ENCODE measurements at places on chromosomes 11 and 22.

DNA sequence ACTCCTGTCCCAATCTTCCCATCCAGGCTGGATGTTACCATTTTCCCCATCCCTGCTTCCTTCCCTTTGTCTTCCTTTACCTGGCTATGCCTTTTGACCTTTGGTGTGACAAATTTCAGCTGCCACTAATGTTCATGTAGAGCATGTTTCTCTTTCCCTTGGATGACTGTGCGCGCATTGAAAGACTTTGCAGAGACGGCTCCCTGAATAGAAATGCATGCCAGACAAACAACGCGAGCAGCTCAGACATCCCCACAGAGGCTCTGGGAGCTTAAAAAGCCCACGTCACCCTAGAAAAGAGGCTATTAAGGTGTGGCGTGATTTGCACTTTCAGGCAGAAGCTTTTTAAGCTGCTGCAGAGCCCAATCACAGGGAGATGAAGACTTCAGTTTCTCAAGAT lies 202.0 kb downstream of the NTM start:
- no peak for DNase-seq

DNA sequence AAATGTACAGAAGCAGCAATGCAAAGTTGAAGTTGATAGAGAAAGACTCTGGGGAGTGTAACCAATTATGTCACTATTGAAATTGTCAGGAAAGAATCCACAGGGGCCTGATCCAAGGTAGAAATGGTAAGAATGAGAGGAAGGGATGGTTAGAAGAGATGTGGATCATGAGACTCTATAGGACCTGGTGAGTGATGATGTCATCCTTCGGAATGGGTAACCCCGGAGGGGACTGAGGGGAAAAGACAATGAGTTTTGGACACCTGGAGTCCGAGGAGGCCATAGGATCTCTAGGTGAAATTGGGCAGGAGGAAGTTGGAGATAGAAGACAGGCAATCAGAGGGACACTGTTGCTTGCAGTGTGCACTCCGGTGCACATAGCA lies 6.3 kb upstream of the TIMP3 start:
- DNase-seq, result no peak

DNA sequence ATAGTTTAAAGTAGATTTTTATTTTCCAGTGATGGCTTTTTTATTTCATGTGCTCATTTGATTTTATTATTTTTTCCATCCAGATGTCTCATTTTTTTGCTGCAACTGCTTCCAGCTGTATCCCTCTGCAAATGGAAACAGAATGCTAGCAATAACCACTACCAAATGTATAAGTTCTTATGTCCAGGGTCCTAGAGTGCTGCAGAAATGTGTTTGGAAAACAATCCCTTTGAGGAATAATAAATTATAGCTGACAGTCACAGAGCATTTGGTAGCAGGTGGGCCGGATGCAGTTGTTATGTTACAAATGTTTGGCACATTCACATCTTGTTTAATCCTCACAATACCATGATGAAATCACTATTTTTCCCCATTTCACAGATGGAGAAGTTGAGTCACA lies 300.7 kb upstream of the PDGFD start:
- DNase-seq, result no peak

GRCh38 chr22:50733521-50734342 lies 4.3 kb upstream of the ACR start:
- DNase-seq, result peak; percentile 26

- DNase-seq, result no peak
Observed at GRCh38 chr11:7522121-7522520, 8.3 kb downstream of the PPFIBP2 start.

DNA sequence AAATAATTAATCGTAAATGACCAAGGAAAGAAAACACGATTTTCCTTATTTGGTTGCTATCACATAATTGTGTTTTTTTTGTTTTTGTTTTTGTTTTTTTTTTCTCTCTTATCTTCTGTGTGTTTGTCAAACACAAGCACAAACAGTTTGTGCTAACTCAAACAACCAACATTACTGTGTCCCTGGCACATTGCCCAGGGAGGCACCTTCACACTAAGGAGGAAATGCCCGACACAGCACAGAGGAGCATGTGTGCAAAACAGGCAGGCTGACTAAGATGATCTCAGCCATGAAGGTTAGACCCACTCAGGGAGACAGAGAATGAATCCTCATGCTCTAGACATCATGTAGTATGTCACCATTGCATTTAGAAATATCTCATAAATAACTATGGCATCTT lies 130.1 kb downstream of the SOX6 start:
- DNase-seq, result no peak

DNA sequence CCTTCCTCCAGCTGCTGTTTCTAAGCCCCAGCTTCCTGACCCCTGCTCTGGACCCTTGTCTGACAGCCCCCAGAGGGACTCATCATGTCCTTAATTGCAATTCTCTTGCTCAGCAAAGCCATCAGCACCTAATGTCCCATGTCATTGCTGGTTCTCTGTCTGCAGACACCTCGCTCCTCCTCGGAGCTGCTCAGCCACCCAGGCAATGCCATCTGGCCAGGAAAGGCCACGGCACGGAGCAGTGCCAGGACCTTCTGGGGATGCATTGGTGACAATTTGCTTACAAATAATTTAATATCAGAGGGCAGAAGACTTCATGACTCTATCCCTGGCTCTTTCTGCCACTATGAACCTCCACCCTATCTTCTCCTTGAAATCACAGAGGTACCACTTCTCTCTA lies 107.0 kb upstream of the THY1 start:
- no peak for DNase-seq

DNA sequence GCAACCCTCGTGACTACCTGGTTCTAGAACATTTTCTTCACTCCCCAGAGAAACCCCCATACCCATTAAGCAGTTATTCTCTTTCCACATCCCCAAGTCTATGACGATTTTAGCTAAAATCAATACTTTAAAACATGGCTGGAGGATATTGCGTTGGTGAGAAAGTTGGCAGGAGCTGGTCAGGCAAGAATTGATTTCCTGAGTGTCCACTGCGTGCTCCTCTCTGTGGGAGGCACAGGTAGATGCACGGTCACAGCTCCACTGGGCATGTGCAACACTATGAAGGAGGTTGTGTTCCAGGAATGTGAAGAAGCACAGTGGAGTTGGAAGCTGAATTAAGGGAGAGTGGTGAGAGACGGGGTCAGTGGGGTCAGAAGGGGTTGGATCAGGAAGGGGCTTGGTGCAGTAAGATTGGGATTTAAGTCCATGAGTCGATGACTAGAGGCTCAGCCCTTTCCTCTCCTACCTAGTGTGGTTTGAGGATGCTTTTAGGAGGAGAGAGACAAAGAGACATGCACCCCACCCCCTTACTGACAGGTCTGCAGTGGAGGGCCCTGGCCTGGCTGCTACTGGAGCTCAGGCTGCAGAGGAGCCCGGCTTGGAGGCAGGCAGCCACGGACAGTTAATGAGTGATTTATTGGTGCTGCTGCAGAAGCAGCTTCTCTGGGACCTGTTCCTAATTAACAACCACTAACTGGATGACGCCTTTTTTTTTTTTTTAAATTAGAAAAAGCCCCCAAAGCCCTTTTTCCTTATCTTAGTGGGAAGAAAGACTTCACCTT lies 395.6 kb downstream of the TENM4 start:
- DNase-seq, result no peak

DNA sequence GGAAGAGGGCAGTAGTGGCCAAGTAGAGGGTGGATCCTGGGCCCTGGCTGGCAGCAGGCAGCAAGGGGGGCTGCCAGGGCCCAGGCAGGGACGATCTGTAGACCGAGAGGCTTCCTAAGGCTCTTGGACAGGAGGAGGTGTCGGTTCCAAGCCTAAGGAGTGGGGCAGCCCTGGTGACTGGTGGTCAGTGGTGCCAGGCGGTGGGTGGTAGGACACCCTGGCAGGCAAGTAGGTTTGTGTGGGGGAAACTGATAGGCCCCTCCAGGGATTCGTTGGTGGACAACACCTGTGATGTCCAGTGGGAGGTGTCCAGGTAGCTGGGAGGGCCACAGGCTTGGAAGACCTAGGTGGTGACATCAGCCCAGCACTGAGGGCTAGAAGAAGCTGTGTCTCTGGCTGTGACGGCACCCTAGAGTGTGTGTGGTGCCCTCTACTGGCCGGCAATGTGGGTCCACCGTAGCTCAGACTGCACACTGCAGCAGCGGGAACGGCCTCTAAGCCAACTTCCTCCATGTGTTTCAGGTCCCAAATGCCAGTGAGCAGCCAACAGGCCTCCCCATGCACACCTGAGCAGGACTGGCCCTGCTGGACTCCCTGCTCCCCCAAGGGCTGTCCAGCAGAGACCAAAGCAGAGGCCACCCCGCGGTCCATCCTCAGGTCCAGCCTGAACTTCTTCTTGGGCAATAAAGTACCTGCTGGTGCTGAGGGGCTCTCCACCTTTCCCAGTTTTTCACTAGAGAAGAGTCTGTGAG lies 9.4 kb upstream of the SAMM50 start:
- DNase-seq, result no peak

Data from AG04450 (cell line).